ENCODE measurements at places on chromosomes 11 and 22.

- DNase-seq: no peak
Observed at GRCh38 chr11:93519179-93519578, 24.0 kb downstream of the SMCO4 start.

DNA sequence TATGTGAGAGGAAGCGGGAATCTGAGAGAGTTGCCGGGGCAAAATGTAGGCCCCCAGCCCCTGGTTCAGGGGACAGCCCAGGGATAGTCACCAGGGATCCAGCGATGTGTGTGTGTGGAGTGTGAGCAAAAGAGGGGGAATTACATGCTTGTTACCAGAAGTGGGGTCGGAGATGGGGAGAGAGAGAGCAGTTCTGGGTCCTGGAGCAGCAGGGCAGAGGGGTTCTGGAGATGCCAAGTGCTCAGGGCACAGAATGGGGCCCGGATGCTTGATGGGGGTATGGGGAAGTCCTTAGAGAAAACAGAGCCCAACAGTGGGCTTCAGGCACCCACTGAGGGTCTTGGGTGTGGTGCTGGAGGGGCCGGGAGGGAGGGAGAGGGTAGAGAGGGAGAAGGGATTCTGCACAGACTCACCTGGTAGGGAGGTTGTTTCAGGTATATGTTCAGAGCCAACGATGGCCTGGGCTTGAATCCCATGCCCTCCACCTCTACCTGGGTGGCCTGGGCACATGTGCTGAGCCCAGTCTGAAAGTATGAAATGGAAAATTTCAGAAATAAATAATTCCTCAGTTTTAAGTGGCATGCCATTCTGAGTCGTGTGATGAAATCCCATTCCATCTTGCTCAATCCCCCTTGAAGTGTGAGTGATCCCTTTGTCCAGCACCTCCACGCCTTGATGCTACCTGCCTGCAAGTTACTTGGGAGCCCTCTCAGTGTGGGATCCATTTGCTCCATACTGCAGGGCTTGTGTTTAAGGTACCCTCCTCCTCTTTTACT, 12.4 kb downstream of the SMIM38 start:
- no peak for DNase-seq

- DNase-seq: no peak
Observed at GRCh38 chr22:48664586-48664985, 1163.1 kb downstream of the BRD1 start.

DNA sequence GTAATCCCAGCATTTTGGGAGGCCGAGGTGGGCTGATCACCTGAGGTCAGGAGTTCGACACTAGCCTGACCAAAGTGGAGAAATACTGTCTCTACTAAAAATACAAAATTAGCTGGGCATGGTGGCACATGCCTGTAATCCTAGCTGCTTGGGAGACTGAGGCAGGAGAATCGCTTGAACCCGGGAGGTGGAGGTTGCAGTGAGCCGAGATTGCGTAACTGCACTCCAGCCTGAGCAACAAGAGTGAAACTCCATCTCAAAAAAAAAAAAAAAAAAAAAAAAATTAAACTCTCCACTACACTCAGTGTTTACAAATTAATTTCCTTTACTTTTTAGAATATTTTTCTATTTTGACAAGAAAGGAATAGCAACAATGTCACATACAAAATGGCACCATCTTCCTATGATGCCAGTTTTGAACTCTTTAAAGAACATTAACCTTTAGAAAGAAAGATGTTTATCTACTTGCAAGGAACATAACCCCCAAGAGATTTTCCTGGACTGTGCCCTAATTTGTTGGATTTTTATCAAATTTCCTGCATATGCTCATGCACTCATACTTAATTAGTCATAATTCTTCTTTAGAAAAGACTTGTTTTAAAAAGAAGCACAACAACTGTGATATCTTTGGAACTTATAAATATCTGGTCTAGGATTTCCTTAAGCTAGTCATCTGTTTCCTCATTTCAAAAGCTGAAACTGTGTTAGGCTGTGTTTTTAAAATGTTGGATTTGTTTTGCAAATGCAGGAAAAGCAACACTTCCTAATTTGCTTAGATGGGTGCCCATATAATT, 22.6 kb upstream of the HIPK3 start:
- no peak for DNase-seq

DNA sequence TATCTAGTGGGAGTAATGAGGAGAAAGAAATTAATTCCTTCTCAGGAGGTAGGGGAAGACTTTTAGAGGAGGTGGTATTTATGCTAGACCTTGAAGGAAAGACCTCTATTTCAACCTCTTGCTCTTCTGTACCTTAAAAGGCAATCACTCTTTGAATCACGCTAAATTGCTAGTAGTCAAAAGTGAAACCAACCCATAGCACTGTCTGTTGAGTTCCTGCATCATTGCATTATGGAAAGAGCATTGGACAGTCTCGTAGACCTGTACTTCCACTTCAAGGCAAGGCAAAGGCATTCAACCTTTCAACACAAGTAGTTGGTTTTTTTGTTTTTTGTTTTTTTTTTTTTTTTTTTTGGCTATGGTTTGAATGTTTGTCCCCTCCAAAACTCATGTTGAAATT, 770.4 kb downstream of the ETS1 start:
- no peak for DNase-seq

- no peak for DNase-seq
Observed at GRCh38 chr11:9008011-9008550, 4.3 kb upstream of the NRIP3 start.

GRCh38 chr11:75773595-75774353, 5.2 kb downstream of the DGAT2 start:
- DNase-seq: no peak

- DNase-seq: no peak
Observed at GRCh38 chr11:64131683-64132190, 34.2 kb downstream of the MACROD1 start.

DNA sequence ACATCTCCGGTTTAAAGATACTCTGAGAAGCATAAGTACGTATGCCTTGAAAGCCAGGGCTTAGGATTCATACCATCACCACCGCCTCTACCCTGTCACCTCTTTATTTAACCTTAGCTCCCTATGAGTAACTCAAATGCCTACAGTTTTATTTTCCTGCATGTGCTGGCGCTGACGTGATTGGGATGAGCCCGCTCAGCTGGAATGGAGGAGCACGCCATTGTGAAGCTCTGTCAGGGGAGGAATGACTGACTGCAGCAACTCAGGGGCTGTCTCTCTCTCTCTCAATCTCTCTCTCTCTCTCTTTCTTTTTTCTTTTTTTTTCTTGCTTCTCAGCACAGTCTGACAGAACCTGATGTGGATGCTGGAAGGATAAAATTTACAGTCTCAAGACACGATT, 12.4 kb downstream of the CAVIN3 start:
- no peak for DNase-seq

GRCh38 chr22:32517488-32517887, 42.9 kb downstream of the FBXO7 start:
- DNase-seq: no peak

DNA sequence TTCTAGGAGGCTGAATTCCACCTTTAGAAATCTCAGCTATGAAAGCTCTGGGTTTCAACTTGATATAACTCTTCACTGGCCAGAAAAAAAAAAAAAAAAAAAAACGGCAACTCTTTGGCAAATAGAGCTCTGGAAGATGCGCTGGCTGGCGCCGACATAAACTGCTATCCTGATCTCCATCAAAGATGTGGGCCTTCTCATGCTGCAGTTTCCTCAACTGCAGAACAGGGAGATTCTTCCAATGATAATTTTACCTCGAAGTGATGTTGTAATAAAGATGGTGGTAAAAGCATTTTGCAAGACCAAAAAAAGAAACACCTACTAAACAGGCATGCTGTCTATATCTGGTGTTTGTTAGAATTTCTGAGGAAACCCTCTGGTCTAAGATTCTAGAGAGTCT, 20.3 kb downstream of the FLI1 start:
- no peak for DNase-seq

- no peak for DNase-seq
Observed at GRCh38 chr22:35209203-35209602, 48.1 kb upstream of the HMGXB4 start.

DNA sequence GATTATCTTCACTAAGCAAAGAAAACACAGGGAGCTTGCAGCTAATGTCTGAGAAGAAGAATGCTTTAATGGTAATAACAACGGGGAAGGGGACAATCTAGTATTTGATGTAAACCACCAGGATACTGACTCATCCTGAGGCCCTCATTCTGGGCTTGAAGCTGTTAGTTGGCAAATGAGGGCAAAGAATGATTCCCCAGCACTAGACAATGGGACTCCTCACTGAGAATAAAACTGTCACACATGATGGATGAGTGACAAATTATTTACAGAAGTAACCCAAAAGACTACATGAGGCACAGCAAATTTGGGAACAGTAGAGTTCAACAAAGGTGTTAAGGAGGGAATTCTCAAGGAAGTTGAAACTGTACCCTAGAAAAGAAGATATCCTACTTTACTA, 76.3 kb downstream of the FAM168A start:
- DNase-seq: no peak

GRCh38 chr11:70040452-70040851, 37.7 kb upstream of the ANO1 start:
- DNase-seq: peak; percentile 6

DNA sequence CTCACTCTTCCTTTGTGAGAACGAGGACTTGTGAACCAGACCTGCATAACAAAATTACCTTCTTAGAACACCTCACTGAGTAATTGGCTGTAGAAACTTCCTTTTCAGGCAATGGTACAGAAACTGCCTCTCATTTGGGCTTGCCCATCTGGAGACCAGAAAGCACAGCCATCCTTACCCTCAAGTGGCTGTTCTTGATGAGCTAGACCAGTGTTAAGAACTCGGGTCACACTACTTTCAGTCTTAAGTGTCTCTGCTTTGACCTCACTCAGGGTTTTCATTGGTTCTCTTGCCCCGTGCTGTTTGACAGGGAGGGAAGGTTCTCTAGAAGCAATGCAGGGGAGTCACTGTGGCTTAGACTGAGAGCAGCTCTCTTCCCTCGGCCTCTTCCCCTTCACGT, 29.3 kb downstream of the NAT10 start:
- DNase-seq: no peak

DNA sequence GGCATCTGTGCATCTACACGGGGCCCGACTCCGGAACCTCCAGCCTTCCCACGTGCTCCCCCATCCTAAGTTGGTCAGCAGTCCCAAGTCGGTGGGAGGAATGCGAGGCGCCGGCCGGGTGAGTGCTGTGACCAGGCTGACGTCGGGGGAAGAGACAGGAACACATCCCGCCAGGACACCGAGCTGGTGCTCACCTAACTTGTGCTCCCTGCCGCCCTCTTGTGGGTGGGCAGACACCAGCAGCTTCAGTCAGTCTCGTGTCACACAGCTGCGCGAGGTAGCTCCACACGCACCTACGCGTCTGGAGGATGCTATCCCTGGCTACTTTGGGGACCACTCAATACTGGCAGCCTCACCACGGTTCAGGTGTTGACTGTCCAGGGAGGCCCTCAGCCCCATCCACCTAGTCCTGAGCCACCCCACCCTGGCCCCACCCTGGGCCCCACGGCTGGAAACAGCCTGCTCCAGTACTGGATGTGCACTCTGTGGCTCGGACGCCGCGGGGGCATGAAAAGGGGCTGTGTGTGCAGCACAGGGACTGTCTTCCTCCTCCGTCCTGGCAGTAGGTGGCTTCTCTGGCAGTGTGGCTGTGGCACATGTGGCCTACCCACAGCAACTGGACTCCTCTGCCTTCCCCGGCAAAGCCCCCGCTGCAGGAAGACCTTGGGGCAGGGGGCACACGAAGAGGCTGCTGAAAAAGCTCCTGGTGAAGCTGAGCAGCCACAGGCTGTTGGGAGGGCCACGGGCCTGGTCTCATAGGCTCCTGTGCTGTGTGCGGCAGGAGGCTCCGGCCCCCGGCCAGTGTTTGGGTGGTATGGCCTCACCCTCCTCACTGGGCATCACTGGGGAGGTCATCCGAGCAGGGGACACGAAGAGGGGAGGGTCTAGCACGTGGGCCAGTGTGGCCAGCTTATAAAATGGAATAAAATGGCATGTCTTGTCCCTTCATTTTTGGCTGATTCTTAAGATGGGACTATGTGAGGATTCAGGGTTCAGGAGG, 11.2 kb upstream of the BID start:
- DNase-seq: peak; percentile 88

GRCh38 chr22:20584029-20584871, 76.8 kb downstream of the MED15 start:
- DNase-seq: no peak

DNA sequence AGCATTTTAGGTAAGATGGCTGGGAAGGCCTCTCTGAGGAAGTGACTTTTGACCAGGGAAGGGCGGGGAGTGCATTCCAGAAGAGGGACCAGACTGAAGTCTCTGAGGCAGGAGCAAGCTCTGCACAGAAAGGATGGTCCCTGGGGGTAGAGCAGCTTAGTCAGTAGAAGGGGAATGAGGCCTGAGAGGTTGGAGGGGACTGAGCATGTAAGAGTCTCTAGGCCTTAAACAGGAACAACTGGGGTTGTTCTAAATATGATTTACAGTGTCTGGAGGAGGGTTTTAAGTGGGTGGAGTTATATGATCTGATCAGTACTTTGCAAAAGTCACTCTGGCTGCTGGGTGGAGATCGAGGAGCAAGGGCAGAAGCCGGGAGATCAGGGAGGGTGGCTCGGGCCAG, 31.7 kb upstream of the TEF start:
- no peak for DNase-seq

DNA sequence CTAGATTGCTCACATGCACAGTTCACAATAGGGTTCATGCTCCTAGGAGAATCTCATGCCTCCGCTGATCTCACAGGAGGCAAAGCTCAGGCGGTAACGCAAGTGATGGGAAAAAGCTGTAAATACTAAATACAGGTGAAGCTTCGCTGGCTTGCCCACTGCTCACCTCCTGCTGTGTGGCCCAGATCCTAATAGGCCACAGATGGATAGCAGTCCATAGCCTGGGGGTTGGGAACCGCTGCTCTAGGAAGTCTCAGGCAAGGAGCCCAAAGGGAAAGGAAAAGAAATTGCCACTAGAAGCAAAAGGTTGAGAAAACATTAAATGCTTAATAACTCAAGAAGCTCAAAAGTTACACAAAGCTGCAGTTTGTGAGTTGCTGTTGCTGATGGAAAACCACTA, 3.2 kb upstream of the TRPC6 start:
- no peak for DNase-seq

DNA sequence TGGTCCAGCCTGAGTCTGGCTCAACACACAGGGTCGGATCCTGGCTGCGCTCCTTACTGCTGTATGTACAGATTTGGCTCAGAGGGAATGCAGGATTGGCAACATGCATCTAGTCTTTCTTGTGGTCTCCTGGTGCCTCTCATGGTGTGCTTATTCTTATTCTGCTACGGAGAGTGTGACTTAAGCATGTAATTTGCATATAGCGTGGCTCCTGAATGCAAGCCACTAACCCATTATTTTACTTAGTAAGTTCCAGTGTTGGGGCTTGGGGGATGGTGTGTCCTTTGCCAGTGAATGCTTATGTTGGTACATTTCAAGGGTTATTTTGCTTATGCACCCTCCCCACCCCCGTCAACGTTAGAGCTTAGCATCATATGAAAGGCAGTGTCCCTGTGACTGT, 51.2 kb downstream of the PTPRJ start:
- DNase-seq: no peak

- DNase-seq: peak; percentile 10
Observed at GRCh38 chr11:1218256-1218787, 4.5 kb upstream of the MUC5B start.

- peak; percentile 89 for DNase-seq
Observed at GRCh38 chr22:38927033-38927781, 30.2 kb upstream of the APOBEC3A start.
